ENCODE measurements at places on chromosomes 2 and 18. TPM values are rescaled to one million over a fixed set of nuclear protein-coding genes. Genes with fewer than 3 reads are reported as not detected.
A peak's percentile ranks its signal among the peaks of the same experiment; 100 is the strongest.

GATA6 gene
- total RNA-seq, result 41.5 TPM

MYO7B gene
- total RNA-seq, result 2.0 TPM

CDKL4 gene
- total RNA-seq, result 0.88 TPM

MATN3 gene
- total RNA-seq, result 1.8 TPM

ECEL1 gene
- 2.1 TPM for total RNA-seq

CCDC121 gene
- total RNA-seq, result 3.6 TPM

TUBA4A gene
- 44.3 TPM for total RNA-seq

DYSF gene
- 28.8 TPM for total RNA-seq

GRCh38 chr2:233831861-233832260 is 22.5 kb downstream of the HJURP start:
- no peaks in the 10 kb centered on the region for H3K4me1 ChIP-seq
- H3K27ac ChIP-seq, result no peak overlapping the region
- H3K36me3 ChIP-seq, result no peaks in the 10 kb centered on the region
- H3K4me3 ChIP-seq, result no peak overlapping the region
- peak; percentile 13 for DNase-seq

DNA sequence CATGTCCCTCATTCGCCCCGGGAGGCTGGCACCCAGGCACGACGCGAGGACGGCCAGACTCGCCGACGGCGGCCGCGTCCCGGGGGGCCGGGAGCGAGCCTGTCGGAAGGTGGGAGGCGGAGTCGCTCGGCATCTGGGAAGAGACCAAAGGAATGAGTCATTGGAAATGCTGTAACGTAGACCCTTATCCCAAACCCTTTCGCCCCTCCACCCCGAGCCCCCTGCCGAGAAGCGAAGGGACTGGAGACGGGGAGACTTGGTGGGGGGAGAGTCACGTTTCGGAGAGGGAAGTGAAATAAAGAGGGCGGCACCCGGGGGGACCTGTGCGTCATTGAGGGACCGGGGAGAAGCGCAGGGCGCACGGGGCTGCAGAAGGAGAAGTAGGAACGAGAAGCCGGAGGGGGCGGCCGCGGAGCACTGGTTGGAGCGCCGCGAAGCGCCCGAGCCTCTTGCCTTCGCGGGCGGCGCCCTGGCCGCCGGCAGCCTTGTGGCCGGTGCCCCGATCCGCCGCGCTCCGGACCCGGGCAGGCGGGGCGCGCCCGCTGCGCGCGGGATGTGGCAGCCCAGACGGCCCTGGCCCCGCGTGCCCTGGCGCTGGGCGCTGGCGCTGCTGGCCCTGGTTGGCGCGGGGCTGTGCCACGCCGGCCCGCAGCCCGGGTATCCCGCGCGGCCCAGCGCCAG is at the start of gene EMILIN2:
EMILIN2 (plus strand) TSS at position 371 of the 681 bp plus-strand sequence; CDS start at position 554, 183 bp downstream.
- peak within 1 kb of the TSS; percentile 49 for H3K4me3 ChIP-seq
- H3K27me3 ChIP-seq, result no peaks in the 10 kb centered on the region
- H3K36me3 ChIP-seq, result no peaks in the 10 kb centered on the region
- no peaks in the 10 kb centered on the region for H3K4me1 ChIP-seq

GRCh38 chr2:202705446-202706020 is 70.8 kb downstream of the FAM117B start:
- no peaks in the 10 kb centered on the region for H3K4me1 ChIP-seq
- H3K4me3 ChIP-seq, result no peak overlapping the region
- H3K36me3 ChIP-seq, result no peaks in the 10 kb centered on the region
- no peak overlapping the region for H3K27ac ChIP-seq
- DNase-seq, result no peak
- no peaks in the 10 kb centered on the region for H3K27me3 ChIP-seq

- no peak for DNase-seq
- no peaks in the 10 kb centered on the region for H3K27me3 ChIP-seq
- no peaks in the 10 kb centered on the region for H3K4me1 ChIP-seq
These were observed 48.7 kb downstream of the ACKR3 start for GRCh38 chr2:236618370-236618769.

- H3K27me3 ChIP-seq, result peaks cover 4% of the 10 kb centered on the region
- H3K27ac ChIP-seq, result no peak overlapping the region
- no peaks in the 10 kb centered on the region for H3K36me3 ChIP-seq
These were observed 82.8 kb upstream of the L3MBTL4 start for GRCh38 chr18:6497543-6497942.

DNA sequence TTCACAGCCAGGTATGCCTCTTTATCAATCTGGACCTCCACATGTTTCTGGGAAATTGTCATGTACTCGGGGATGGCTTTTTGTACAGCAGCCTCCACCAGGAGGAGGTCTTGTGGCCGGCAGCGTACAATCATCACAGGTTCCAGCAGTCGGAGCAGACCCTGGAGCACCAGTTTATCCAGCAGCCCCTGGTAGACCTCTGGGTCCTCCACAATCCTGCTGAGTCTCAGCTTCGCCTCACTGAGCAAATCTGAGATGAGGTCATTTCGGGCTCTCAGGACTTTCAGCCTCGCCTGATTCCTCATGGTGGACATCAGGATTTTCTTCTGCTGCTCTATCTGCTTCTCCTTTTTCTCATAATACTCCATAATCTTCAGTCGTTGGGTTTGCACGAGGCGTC is 32.8 kb downstream of the TMEM247 start:
- no peak overlapping the region for H3K27ac ChIP-seq
- no peak overlapping the region for H3K4me3 ChIP-seq
- no peaks in the 10 kb centered on the region for H3K27me3 ChIP-seq
- no peaks in the 10 kb centered on the region for H3K4me1 ChIP-seq

- no peaks in the 10 kb centered on the region for H3K27me3 ChIP-seq
- H3K36me3 ChIP-seq, result peaks cover 4% of the 10 kb centered on the region
- no peak overlapping the region for H3K4me3 ChIP-seq
These were observed 12.4 kb downstream of the COPS8 start for GRCh38 chr2:237097911-237098702.

DNA sequence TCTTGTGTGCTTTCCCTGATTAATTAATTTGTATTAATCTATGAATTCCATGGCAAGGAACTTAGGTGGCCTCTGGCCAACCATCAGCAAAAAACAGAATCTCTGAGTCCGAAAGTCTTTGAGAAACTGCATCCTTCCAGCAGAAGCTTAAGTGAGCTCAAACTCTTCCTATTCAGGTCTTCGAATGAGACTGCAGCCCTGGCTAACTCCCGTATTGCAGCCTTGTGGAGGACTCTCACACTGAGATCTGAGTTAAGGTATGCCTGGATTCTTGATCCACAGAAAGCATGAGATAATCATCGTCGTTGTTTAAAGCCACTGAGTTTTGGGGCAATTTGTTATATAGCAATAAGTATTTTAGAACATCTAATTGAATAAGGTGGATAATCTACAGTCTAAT is 1143.9 kb upstream of the NXPH2 start:
- no peak overlapping the region for H3K27ac ChIP-seq
- no peak for DNase-seq
- H3K36me3 ChIP-seq, result no peaks in the 10 kb centered on the region
- no peaks in the 10 kb centered on the region for H3K27me3 ChIP-seq
- H3K4me3 ChIP-seq, result no peak overlapping the region
- H3K4me1 ChIP-seq, result no peaks in the 10 kb centered on the region

GRCh38 chr18:74876630-74877243 is 279.1 kb downstream of the ZNF407 start:
- no peak overlapping the region for H3K27ac ChIP-seq
- H3K36me3 ChIP-seq, result peaks cover 2% of the 10 kb centered on the region
- no peaks in the 10 kb centered on the region for H3K4me1 ChIP-seq
- H3K4me3 ChIP-seq, result no peak overlapping the region

GRCh38 chr18:8381821-8382459 is 227.3 kb upstream of the RAB12 start:
- no peaks in the 10 kb centered on the region for H3K4me1 ChIP-seq
- H3K36me3 ChIP-seq, result peaks cover 1% of the 10 kb centered on the region
- H3K27me3 ChIP-seq, result no peaks in the 10 kb centered on the region
- no peak overlapping the region for H3K4me3 ChIP-seq

DNA sequence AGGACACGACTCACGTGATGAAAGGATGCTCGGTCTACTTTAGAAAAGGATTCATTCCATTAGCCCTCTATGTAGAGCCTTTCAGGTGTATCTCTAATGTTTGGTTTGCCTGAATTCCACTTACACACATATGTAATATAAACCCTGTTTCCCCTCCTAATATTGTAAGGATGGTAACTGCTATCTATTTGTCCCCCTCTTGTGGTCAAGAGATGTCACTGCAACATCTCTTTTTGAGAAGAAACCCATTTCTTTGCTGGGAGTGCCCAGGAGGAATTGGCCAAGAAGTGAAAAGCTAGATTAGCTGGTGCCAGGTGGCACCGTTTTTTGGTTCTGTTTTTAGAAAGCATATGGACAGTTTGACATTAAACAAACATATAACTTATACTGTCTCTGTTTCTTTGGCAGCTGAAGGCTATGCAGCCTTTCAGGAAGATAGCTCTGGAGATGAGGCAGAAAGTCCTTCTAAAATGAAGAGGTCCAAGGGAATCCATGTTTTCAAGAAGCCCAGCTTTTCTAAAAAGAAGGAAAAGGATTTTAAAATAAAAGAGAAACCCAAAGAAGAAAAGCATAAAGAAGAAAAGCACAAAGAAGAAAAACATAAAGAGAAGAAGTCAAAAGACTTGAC is 41.2 kb downstream of the RALBP1 start:
- no peak overlapping the region for H3K27ac ChIP-seq
- H3K4me3 ChIP-seq, result no peak overlapping the region
- H3K4me1 ChIP-seq, result no peaks in the 10 kb centered on the region
- H3K27me3 ChIP-seq, result no peaks in the 10 kb centered on the region
- no peak for DNase-seq

- H3K36me3 ChIP-seq, result no peaks in the 10 kb centered on the region
- H3K27me3 ChIP-seq, result no peaks in the 10 kb centered on the region
- DNase-seq, result peak; percentile 29
- no peak overlapping the region for H3K27ac ChIP-seq
These were observed 24.6 kb upstream of the OTOS start for GRCh38 chr2:240165034-240165433.

- H3K4me3 ChIP-seq, result no peak overlapping the region
- H3K4me1 ChIP-seq, result peaks cover 3% of the 10 kb centered on the region
- no peak for DNase-seq
- no peaks in the 10 kb centered on the region for H3K27me3 ChIP-seq
- H3K27ac ChIP-seq, result no peak overlapping the region
These were observed 10.5 kb downstream of the CYTIP start for GRCh38 chr2:157433394-157433793.

- no peaks in the 10 kb centered on the region for H3K27me3 ChIP-seq
- no peak overlapping the region for H3K27ac ChIP-seq
- DNase-seq, result no peak
- H3K4me1 ChIP-seq, result no peaks in the 10 kb centered on the region
- H3K4me3 ChIP-seq, result no peak overlapping the region
These were observed 26.5 kb downstream of the PPP4R3B start for GRCh38 chr2:55590810-55591440.

DNA sequence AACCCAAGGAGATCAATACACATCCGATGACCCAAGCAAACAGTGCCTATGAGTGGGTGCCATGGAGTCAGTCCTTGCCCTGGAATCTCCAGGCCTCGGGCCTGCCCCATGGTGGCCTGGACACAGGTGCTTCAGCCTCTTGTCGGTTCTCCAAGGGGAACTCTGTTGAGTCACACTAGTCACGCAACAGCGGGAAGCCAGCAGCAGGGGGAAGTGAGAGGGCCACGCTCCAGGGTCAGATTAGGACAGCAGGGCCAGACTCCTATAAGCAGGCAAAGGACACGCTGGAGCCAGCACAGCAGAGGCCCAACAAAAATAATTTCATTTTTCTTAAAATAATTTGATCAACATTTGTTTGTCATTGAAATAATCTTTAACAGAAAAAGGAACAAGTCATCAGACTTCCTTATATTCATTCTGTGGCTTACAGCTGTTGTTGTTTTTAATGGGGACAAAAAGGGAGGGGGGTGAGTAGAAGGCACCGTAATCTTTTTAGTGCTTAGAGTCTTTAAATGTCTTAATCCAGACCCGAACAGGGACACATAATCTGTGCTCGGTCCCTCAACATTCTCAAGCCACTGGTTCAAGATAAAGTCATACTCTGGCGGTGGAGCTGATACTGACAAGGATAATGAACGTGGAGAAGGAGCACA is 16.4 kb upstream of the ARMC9 start:
- H3K27me3 ChIP-seq, result no peaks in the 10 kb centered on the region
- no peak overlapping the region for H3K4me3 ChIP-seq
- peak; percentile 91 for DNase-seq
- H3K27ac ChIP-seq, result peak overlapping the region; percentile 97
- no peaks in the 10 kb centered on the region for H3K36me3 ChIP-seq
- no peaks in the 10 kb centered on the region for H3K4me1 ChIP-seq

DNA sequence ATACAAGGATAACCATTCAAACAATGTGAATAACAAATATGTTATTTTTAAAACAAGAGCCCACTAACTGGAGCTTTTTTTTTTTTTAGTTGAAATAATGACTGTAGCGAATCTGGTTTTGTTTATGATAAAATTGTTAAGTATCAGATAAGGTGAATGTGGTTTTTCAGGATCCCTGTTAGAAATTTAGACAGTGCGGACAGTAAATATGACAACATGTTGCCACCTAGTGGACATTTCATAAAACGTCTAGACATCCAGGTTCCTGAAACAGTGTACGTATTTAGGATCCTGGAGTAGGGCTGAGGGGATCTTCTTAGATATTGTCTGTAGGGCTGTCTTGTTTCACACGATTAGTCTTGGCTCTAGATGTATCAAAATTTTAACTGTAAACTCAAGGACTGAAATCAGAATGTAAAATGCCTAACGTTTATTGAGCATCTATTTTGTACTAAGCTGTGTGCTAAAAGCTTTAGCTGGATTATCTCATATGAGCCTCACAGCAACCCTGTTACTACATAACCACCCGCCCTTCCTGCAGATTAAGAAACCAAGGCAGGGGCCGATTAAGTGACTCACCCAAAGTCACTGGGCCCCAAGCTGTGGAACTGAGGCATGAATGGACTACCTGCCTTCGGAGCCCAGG is 23.9 kb upstream of the CCDC68 start:
- no peak for DNase-seq
- H3K4me1 ChIP-seq, result no peaks in the 10 kb centered on the region
- no peak overlapping the region for H3K4me3 ChIP-seq

DNA sequence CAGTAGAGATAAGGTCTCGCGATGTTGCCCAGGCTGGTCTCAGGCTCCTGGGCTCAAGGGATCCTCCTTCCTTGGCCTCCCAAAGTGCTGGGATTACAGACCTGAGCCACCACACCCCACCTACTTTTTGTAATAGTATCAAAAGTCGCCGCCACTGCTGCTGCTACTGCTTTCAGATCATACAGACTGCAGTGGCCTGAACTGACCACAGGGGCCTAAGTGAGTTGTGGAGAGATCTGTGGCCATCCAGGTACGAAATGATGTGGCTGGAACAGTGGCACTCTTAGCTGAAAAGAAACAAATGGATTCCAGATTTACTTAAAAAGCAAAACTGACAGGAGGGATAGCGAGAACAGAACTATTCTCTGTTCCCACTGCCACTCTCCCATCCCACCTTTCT is 32.9 kb upstream of the POMC start:
- H3K27me3 ChIP-seq, result no peaks in the 10 kb centered on the region
- no peaks in the 10 kb centered on the region for H3K36me3 ChIP-seq
- DNase-seq, result peak; percentile 23
- no peak overlapping the region for H3K4me3 ChIP-seq
- H3K4me1 ChIP-seq, result no peaks in the 10 kb centered on the region

- no peaks in the 10 kb centered on the region for H3K36me3 ChIP-seq
- H3K4me1 ChIP-seq, result no peaks in the 10 kb centered on the region
These were observed 17.5 kb downstream of the C18orf63 start for GRCh38 chr18:74333091-74333490.

Data from aorta (tissue), 5 donors.